ENCODE measurements at places on chromosomes 13 and 19.
A peak's percentile ranks its signal among the peaks of the same experiment; 100 is the strongest.

DNA sequence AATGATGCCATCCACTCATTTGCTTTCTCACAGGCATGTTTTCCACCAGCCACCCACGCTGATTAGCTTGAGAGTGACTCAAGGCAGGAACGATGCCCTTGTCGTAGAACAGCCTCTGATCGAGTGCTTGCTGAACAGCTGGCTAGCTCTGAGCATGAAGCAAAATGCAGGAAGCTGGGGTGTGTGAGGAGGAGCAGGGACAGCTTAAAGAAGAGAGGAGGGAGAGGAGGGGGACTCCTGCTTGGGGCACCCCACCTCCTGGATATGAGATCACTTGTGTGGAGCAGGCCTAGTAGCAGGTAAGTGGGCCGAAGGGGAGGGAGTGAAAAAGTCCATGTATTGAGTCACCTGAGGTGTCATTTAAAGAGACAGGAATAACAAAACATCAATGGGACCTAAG lies 48.8 kb downstream of the IRS2 start:
- DNase-seq = no peak

GRCh38 chr13:40362502-40362901 lies 303.9 kb downstream of the FOXO1 start:
- no peak for DNase-seq

DNA sequence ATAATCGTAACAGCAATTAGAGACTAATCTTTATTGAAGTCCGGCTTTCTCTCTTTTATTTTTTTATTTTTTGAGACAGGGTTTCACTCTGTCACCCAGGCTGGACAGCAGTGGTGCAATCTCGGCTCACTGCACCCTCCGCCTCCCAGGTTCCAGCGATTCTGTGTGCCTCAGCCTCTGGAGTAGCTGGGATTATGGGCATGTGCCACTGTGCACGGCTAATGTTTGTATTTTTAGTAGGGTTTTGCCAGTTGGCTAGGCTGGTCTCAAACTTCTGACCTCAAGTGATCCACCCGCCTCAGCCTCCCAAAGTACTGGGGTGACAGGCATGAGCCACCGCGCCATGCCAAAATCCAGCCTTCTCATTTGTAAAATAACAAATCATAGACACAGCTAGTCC lies 3.7 kb downstream of the APOC2 start:
- no peak for DNase-seq

GRCh38 chr13:90246687-90247345 lies 1100.7 kb upstream of the MIR17HG start:
- DNase-seq = no peak

DNA sequence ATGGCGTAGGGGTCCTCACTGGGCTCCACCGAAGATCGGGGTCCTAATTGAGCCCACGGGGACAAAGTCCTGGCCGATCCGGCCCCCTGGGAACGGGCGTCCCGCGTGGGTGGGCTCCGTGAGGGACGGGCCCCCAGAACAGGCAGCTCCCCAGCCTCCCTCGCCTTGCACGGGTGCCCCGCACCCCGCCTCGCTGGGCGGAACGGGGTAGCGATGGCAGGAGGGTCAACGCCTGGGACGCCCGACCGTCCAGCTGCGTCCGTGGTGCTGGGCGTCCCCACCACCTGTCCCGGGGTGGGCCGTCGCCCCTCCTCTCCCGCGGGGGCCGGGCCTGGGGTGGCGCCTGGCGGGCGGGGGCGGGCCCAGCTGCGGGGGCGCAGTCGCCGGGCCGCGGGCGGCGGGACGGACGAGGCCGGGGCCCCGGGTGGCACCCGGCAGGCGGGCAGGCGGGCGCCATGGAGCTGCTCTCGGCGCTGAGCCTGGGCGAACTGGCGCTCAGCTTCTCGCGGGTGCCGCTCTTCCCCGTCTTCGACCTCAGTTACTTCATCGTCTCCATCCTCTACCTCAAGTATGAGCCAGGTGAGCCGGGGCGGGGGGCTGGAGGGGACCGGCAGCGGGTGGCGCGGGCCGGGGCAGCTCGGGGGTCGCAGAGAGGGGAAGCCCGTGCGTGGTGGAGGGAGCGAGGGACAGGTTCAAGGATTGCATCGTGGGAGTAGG lies at the start of gene TMEM38A:
TSS of gene TMEM38A (plus strand) at position 377 of the 717 bp plus-strand sequence. CDS start at position 456, 79 bp downstream.
- peak; percentile 38 for DNase-seq

DNA sequence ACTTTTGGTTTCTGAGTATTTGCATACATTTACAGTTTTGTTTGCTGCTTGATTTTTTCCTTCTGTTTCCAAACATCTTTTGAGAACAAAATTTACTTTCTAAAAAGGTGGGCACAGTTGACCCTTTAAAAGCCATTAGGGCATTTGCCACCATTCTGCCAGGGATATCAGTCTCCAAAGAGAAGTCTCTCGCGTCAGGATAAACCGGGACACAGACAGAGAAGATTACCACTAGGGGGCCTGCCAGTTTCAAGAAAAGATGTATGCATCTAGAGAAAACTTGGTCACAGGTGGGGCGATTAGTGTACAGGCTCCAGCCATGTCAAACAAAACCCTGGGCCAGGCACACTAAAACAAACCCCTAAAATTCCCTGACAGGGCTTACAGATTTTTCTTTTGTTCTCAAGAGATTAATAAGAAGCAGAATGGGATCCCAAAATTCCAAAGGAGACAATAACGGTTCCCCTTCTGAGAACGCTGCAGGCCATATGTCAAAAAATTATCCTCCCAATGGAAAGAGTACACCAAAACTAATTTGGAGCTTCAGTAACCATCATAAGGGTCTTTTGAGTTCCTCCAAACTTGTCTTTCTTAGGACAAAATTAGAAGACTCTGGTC lies 10.7 kb upstream of the PABPC3 start:
- no peak for DNase-seq

DNA sequence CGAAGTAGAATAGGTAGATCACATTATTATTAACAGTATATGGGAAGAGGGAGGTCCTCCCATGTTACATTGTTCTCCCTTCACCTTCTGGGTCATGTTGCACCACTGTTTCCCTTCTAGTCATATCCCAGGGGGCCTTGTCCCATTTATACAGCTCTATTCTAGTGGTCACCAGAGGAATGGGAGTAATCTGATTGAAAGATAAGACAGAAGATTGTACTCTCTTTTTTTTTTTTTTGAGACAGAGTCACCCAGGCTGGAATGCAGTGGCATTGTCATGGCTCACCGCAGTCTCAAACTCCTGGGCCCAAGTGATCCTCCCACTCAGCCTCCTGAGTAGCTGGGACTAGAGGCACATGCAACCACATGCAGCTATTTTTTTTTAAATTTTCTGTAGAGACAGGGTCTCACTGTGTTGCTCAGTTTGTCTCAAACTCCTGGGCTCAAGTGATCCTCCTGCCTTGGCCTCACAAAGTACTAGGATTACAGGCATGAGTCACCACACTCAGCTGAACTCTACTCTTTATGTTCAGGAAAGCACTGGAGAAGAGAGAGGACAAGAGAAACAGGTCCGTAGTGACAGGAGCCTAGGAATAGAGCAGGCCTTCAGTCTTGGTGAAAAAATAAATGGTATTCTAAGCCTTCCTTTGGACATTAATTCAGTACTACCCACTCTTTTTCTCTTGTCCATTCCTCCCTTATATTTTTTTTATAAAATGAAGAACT lies 4.3 kb upstream of the ZNF529 start:
- no peak for DNase-seq

- DNase-seq = no peak
These were observed 578.5 kb upstream of the PCDH20 start for GRCh38 chr13:61994174-61994573.

DNA sequence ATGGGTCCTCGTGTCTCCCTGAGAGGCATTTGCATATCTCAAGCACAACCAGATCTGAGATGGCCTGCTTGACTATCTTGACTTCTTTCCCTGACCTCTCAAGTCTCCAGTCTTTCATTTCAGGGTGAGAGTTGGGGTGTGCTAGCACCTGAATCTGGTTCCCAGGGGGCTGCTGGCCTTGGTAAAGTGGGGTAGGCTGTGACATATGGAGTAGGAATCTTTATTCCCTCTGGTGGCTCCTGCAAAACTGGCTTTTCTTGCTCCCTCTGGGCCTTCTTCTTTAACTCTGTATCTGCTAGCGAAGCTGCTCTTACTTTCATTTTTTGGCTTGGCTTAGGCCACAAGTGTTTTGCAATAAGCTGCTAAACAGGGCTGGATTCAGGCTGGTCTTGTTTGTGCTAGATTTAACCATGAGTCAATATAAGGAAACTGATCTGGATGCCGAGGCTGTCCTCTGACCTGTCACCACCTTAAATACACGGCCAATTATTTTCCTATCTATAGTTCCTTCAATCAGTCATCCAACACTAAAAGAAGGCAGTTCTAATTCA lies 42.3 kb downstream of the ZNF493 start:
- DNase-seq = no peak

DNA sequence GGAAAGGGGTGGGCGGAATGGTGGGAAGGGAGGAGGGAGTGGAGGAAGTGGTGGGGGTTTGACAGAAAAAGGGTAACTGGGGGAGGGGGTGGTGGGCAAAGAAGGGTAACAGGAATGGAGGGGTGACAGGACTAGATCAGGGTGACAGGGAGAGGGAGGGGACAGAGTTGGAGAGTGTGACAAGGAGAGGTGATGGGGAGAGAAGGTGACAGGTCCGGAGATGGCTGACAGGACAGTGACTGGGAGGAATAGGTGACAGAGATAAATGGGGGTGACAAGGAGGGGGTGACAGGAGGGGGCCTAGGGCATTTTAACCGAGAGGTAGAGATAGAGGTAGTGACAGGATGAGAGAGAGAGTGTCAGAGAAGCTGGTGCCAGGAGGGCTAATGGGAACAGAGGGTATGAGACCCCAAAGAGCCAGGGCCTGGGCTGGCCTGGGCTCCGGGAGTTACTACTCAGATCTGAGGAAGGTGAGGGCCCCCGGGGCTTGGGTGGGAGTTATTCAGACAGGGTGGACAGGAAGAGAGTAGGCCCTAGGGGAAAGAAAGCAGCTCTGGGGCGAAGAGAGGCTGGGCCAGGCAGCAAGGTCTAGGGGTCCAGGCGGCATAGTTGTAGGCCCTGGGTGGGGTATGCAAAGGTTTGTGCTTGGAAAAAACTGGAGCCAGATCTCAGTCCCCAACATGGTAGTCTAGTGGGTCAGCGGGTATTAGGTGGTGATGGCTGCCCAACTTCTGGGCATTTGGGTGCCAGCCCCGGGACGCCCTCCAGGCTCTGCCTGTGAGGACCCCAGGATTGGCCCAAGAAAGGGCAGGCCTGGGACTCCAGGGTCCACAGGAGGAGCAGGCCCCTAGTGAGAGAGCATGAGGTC lies 660 bp downstream of the CIC start:
- no peak for DNase-seq

DNA sequence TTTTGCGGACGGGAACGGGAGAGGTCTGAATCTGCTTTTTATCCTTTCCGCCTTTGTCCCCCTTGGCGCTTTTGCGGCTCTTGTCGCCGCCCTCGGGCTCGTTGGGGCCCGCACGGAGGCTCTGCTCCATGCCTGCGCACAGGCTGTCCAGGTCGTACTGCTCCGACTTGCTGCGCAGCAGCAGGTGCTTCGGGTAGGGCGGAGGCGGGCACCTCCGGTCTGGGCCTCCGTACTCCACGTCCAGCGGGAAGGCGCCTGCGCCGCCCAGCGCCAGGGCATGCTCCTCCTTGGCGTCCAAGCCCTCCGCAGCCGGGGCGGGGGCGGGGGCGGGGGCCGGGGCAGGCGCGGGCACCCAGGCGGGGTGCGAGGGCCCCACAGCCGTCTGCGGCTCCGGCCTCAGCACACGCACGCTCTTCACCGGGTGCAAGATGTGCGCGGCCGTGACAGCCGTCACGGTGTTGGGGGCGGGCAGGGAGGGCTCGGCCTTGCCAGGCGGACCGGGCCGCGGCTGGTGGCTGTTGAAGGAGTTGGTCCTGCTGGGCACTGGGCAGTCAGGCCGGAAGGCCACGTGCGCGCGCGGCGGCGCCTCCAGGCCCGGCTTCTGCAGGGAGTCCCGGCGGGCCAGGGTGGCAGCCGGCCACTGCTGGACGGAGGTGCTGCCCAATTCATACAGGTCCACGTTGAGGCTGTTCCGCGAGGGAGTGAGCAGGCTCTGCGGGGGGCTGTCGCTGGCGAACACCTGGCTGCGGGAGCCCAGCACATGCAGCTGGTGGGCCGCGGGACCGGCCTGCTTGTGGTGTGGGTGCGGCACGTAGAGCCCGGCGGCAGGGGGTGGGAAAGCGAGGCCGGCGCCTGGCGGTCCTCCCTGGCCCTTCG lies 73.1 kb downstream of the LATS2 start:
- DNase-seq = no peak

GRCh38 chr19:46211201-46211881 lies 18.2 kb upstream of the IGFL1 start:
- no peak for DNase-seq

- DNase-seq = no peak
These were observed 13.6 kb downstream of the HAUS8 start for GRCh38 chr19:17061691-17062090.

DNA sequence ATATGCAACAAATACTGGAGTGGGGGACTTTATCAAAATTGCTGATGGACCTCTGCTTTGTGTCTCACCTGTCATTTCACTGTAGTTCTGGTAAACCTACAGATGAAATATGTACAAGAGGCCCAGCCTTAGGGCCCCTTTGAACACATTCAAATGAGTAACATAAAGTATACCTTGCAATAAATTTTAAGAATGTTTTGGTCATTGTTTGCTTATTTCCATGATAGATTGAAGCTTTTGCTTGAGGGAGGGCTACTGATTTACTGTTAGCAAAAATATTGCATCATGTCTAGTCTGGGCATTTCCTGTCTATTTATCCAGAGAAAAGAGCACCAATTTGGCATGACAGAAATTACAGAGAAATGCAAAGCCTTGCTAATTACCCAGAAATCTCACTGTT lies 705.5 kb upstream of the PCDH9 start:
- DNase-seq = no peak

- no peak for DNase-seq
These were observed 71.4 kb upstream of the SERP2 start for GRCh38 chr13:44302233-44302632.

GRCh38 chr13:38537051-38537450 lies 149.8 kb upstream of the FREM2 start:
- DNase-seq = no peak

Data from T-helper 9 cell (primary cell).